ENCODE measurements at places on chromosomes 1 and 21.
A peak's percentile ranks its signal among the peaks of the same experiment; 100 is the strongest.

GRCh38 chr1:206000641-206001339 lies 2.4 kb downstream of the RAB7B start:
- DNase-seq = peak; percentile 22

DNA sequence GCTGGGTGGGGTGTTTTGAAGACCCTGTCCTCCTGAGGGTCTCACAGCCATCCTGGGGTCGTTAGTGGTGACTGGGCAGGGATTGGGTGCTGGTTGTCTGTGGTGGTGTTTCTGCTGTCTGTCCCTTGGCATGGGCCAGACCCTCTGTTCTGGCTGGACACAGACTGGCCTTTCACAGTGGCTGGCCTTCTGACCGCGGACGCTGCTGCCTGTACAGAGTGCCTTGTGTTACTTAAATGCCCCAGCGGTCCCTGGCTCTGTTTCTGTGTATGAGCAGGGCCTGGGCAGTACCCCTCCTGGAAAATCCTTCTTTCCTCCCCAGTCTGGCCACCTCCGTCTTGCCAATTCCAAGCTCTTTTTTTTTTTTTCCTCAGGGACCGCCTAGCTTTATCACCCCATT lies 50.9 kb downstream of the SH3BGR start:
- DNase-seq = no peak

DNA sequence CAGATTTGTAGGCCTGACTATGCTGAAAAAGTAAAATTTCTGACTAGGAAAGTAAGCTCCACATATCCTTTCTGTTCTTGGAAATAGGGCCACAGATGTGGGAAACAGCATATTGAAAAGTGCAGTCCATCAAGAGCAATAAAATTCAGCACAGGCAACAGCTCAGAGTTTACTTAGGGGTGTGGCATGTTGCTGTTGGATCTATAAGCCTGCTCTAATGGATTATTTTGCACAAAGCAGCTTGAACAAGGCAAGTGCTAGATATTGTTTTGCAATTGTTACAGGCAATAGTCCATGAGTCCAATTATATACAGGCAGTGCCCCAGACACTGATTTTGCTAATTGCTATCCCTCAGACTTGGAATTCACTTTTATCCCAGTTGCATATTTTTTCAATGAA lies 289.8 kb upstream of the SNX7 start:
- DNase-seq = no peak

DNA sequence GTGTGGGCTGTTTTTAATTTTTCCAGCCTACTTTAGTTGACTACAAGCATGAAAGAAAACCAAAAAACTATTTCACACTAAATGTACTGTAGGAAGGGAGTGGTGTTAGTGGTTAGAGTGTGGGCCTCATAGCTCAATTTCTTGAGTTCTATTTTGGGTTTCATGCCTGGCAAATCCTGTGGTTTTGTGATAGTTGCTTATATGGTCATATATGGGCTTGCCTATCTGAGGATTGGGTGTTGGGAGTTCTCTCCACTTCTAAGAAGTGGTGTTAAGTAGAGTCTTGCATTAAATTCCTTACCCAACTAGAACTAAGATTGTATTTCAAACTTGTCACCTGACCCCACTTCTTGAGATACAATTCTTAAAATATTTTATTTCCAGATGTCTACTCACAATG lies 37.8 kb upstream of the COL11A1 start:
- DNase-seq = no peak

DNA sequence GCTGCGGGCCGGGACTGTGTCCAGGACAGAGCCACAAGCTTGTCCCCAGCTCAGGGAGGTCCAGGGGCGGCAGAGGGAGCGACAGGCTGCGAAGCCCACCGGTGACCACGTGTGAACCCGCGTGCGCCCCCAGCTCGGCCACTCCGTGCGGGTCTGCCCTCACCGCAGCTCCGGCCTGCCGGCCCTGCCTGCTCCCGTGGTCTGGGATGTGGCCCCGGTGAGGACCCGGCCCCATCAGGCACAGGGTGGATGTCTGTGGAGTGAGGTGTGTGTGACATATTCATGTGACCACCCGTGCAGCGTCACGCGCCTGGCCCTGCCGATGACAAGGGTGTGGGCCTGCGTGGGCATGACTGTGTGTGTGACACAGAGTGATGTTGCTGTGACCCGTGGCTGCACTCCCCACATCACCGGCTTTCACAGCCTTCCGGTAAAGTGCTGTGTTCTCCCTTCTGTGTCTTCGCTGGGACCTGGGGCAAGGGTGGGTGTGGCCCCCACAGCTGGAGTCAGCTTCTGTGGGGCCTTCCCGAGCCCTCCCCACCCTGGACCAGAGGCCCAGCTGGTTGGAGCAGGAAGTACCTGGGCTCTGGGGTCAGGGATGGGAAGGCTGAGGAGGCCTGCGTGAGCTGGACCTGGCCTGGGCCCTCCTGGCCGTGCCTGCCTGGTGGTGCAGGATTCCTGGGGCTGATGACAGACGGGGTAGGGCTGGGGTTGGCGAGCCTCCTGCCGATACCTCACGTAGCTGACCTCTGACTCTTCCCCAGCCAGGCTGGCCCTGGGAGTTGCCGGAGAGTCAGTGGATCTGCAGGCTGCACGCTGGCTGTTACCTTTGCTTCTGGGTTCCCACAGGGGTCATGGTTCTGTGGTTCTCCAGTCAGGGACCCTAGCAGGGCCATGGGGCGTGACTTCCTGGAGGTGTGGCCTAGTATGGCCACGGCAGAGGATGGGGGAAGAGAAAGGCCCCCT lies 4.1 kb downstream of the RNF223 start:
- no peak for DNase-seq
